ENCODE measurements at places on chromosomes 7 and 10.

- DNase-seq, result peak; percentile 94
These were observed 302.7 kb downstream of the RPS24 start for GRCh38 chr10:78336402-78336791.

DNA sequence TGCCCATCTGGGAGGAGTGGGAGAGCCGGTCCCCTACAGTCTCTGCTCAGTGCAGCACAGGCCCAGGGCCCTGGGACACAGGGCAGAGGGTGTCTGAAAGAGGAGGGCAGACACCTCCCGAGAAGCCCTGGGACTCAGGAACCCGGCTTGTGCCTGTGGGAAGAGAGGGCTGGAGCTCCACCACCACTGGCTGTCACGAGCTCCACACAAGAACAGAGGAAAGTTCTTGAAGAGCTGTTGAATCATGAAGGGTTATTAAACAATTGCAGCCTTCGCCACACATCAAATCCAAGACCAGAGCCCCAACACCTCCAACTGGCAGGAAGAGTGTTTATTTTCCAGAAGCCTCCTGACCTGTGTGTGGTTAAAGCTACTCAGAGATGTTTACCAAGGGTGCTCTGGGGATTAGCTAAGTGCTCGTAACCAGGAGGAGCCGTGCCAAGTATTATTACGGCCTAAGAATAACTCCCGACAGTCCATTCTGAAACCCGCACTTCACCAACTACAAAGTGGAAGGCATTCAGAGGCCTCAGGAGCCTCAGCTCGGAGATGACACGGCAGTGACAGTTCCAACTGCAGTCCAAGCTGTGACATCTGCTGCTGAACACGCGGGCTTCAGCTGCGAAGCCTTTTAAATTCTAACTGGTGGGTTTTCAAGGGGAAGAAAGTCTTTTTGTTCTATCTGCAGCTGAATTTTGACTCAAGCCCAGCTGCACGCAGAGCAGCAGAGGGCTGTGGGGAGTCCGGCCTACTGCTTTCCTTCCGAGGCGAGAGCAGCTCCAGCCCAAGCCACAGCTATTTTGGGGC is 75.1 kb downstream of the MAD1L1 start:
- no peak for DNase-seq

DNA sequence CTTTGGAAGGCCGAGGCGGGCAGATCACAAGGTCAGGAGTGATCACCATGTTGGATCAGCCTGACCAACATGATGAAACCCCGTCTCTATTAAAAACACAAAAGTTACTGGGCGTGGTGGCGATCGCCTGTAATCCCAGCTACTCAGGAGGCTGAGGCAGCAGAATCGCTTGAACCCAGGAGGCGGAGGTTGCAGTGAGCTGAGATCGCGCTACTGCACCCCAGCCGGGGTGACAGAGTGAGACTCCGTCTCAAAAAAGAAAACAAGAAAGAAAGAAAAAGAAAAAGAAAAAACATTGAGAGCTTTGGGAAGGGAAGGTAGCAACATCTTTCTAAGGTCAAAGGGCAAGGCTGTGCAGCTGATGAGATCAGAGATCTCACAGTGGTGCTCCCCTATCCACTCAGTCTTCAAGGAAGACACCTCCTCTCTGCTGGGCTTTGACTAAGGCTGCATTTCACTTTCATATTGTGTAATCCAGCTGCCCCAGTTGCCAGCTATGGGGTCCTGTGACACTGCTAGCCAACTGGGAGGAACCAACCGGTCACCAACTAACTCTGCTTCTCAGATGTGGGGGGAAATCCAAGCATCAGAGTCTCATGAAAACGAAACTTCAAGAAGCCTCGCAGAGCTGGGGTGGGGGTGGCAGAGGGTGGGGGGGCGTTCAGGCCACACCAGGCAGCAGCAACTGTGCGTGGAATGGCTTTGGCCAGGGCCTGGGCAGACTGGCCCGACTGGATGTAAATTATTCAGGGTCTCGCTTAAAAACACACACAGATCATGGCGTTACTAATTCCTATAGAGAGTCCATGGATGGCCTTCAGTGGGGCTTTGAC is 1.5 kb downstream of the IL15RA start:
- DNase-seq, result no peak

- no peak for DNase-seq
These were observed 581 bp upstream of the GLCCI1 start for GRCh38 chr7:7967886-7968543.

DNA sequence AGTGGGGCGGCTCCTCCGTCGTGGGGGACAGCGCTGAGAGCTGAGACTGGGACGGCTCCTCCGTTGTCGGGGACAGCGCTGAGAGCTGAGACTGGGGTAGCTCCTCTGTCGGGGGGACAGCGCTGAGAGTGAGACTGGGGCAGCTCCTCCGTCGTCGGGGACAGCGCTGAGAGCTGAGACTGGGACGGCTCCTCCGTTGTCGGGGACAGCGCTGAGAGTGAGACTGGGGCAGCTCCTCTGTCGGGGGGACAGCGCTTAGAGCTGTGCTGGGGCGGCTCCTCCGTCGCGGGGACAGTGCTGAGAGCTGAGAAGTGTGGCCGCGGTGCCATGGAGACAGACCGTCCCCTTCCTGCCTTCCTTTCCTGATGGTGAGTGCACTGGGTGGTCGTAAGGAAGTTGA is 136.4 kb downstream of the DYNC2I1 start:
- no peak for DNase-seq

DNA sequence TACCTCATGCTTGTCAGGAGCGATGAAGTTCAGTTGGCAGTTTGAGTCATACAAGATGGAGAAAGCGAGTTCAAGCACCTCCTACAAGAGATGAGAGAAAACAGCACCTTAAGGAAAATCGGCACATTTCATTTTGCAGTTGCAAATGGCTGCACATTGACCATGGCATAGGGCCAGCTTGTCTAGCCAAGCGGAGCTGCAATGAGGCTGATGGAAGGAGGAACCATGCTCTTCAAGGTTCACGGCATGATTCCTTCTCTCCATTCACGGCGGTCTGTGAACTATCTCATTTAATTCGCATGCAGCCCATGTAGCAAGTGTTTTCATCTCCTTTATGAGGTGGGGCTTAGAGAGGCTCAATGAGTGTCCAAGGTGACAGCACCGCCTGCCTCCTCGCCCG is 137.4 kb upstream of the AOAH start:
- no peak for DNase-seq

- no peak for DNase-seq
These were observed 74.6 kb downstream of the WDFY4 start for GRCh38 chr10:48759113-48759901.

GRCh38 chr7:103447073-103447960 is 1.3 kb upstream of the SLC26A5 start:
- peak; percentile 65 for DNase-seq

- DNase-seq, result no peak
These were observed 29.9 kb downstream of the ADRB1 start for GRCh38 chr10:114073395-114074186.

- no peak for DNase-seq
These were observed 120.1 kb downstream of the WDFY4 start for GRCh38 chr10:48804740-48805182.

DNA sequence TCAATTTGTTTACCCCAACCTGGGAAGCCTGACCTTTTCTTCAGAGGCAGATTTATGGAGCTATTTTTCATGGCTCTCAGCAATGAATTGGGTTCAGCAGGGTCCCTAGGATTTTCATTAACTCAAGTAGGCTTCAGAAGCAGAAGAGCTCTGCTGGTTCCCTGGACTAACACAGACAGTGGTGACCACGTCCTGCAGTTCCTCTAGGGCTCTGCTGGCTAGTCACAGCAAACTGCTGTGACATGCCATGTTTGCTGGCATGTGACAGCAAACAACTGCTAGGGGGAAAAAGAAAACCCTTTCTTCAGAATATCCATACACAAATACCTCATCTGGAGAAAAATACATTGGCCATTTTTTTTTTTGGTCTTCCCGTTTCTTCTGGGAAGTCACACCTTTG is 13.2 kb downstream of the BAMBI start:
- no peak for DNase-seq

GRCh38 chr10:98344589-98345038 is 70.4 kb downstream of the PYROXD2 start:
- DNase-seq, result no peak

DNA sequence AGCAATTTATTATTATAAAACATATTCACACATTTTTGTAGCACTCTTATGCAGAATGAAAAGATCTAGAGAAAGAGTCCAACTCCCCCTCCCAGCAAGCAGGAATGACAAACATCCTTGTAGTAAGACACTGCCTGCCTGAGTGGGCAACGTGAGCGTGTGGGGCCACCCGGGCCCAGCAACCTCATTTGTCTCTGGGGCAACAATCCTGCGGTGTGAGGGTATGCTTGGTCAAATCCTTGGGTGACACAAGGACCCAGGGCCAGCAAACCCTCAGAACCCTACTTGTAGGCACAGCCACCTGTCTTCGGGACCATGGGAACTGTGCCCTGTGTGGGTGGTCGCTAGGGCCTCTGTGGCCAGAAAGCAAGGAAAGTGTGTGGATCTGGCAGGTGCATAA is 10.7 kb downstream of the RHEB start:
- DNase-seq, result no peak

DNA sequence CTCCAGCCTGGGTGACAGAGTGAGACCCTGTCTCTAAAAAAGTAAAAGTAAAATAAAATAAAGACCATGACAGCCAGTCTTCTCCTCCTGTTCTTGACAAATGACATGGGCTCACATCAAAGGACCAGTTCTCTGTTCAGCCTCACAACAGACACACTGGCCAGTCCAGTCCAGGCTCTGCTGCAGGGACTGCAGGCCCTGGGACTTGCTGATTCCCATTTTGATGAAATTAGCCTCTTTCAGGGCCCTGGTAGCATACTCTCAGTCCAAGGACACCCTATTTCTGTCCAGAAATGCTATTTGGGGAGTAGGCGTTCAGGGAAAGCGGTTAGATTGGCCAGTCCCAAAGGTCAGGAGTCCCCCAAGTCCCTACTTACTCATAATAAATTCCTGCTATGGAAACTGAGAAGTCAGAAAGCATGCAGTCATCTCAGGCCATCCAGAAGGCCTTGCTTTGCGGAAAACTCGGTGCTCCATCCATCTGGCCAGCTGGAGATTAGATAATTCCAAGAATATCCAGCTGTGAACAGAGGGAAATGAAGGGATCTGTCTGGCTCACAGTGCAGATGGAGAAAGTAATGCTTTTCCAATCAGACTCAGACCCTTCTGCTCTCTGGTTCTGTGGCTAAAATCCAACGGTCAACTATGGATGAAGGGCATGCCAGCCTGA is 74.4 kb downstream of the RAB11FIP2 start:
- DNase-seq, result no peak

DNA sequence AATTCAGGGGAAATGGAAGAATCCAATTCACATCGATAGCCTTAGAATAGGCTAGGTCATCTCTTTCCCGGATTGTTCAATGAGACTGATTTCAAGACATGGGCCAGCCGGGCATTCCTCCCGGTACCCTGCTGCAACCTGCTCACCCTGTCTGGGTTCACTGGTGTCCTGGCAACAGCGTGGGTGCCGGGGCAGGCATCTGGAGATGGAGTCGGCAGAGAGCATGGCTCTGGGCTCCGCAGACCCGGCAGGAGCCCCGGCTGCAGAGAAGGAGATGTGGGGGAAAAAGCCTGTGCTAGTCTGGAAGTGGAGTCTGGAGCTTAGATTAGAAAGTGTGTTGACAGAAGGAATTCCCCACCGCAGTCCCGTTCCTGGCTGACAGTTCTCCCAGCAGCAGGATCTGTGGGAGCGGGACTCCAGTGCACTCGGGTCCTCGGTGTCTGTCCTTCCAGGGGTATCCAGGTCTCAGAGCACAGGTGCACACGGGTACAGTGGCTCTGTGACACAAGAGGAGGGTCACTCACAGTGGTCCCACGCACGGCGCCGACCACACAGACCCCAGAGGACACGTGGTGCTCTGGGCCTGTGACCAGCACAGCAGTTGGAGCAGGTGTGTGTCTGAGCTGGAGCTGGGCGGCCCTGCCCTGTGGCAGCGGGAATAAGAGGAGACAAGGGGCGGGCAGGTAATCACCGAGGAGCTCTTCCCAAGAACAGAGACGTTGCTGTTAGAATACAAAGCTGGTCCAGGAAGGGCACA is 65.7 kb upstream of the PITRM1 start:
- DNase-seq, result no peak

DNA sequence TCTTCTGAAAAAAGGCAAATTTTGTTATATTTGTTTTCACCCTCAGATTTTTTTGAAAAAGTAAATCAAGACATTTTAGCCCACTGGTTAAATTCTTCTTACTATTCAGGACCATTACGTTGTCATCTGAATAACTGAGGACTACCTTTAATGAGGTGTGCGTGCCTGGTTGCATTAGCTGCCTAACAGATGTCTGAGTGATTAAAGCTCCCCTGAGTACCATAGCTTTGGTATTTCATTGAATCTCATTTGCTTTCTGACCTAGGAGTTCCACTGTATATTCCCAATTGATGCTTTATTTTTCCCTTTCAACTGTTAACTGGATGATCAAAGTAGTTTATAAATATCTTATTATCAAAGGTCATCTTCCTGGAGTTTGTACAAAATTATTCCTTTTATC is 410.0 kb upstream of the SEMA3D start:
- no peak for DNase-seq

GRCh38 chr10:109746861-109747260 is 176.4 kb downstream of the XPNPEP1 start:
- DNase-seq, result no peak

DNA sequence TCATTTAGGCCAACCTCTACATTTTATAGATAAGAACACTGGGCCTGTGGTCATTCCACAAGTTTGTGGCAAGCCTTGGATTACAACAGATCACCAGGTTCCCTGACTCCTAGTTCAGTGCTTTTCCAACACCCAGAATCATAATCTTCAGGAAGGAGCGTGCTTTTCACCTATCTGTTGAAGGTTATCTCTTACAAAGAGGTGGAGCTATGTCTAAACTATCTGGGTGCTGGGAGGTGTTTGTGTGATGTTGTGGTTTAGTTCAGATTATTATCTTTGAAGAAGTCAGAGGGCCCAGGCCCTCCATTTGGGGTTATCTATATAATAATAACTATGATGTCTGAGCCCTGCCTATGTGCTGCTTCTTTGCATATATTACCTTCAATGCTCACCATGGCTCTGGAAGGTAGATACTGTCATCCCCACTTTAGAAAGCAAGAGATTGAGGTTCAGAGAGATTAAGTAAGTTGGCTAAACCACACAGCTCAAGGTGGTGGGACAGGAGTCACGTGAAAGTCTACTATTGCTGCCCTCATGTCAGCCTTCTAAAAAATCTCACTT is 24.0 kb downstream of the IL2RA start:
- no peak for DNase-seq

DNA sequence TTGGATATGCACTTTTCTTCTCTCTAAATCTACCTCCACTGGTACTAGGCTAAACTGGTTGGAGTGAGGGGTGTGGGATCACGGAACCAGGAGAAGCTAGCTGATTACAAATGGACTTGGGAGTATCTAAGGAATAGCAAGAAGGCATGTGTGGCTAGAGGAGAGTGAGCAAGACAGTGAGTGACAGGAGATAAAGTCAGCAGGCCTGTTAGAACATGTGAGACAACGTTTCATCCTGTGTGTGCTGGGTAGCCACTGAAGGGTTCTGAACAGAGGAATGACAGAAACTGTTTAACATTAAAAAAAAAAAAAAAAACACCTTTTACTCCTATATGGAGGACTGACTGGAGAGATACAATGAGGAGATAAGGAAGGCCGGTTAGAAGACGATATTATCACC is 51.7 kb downstream of the ZNF438 start:
- no peak for DNase-seq

GRCh38 chr10:34080485-34081346 is 734.4 kb downstream of the PARD3 start:
- no peak for DNase-seq

- DNase-seq, result no peak
These were observed 19.5 kb downstream of the TSPAN33 start for GRCh38 chr7:129163875-129164544.

GRCh38 chr7:148480479-148481146 is 110.0 kb upstream of the C7orf33 start:
- no peak for DNase-seq
